ENCODE measurements at places on chromosomes 5 and 9. TPM values are rescaled to one million over a fixed set of nuclear protein-coding genes. Genes with fewer than 3 reads are reported as not detected.

Gene C9orf72
- total RNA-seq, result 26.5 TPM

Gene CDH18
- not detected for total RNA-seq

DNA sequence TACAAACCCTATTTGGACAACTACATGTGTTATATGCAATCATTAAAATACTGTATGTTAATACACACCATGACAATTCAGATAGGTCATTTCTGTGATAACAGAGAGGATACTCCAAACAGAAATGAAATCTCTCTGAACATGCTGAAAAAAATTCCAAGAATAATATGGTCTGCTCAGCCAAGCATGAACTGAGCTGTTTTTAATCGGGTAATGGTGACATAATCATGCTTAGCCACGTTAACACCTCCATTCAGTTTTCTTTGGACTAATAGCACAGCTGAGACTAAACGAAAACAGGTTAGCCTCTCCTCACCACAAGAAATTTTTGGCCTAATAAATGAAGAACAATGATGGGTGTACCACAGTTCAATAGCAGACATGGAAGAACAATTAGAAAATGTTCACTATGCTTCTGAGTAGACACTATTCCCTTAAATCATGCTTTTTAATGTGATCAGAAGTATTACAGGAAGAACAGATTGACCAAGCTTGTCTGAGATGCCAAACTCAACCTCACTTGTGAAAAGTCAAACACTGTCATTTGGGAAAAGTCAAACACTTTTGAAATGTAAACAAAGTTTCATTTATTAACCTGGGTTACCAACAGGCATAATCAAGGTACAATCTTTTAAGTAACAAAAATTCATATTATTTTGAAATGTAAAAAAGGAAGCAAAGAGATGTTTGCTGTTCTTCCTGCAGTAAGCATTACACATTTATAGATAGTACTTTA lies 19.4 kb downstream of the RAB14 start:
- DNase-seq, result no peak

Gene NR3C1
- total RNA-seq, result 68.0 TPM

Gene FAM221B
- not detected for total RNA-seq

Gene GARNL3
- total RNA-seq, result 2.8 TPM

DNA sequence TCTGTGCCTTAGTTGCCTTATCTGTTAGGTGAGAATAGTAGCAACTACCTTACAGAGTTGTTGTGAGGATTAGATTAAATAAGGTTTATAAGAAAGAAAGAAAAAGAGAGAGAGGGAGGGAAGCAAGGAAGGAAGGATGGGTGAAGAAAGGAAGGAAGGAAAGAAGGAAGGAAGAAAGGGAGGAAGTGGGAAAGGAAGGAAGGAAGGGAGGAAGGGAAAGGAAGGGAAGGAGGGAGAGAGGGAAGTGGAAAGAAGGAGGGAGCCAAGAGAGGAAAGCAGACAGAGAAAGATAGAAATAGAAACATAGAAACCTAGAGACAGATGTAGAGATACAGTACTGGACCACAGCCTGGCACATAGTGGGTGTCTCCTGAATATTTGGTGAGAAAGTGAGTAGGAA lies 207.1 kb upstream of the TRIM32 start:
- DNase-seq, result no peak

Gene DAB2
- not detected for total RNA-seq

Gene SGCD
- 0.32 TPM for total RNA-seq

DNA sequence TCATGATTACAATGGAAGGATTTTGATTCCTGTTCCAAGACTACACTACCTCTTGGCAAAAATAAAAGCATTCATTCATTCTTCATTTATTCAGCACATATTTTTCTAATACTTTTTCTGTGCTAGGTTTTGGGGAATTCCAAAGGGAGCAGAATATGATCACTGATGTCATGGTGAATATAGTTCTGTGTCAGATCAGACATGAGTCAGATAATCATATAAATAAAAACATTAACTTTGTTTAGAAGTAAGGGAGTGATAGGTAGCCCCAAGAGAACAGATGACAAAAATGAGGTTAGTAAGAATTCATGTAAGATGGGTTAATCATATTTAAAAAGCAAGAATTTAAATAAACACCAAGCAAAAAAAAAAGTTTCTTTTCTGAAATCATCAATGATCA lies 94.1 kb upstream of the RANBP6 start:
- no peak for DNase-seq

Gene ZBTB43
- total RNA-seq, result 17.8 TPM

Gene CCDC152
- total RNA-seq, result 1.7 TPM

- DNase-seq, result no peak
These were observed 105.5 kb upstream of the PAPPA start for GRCh38 chr9:116048081-116048480.

GRCh38 chr9:22919423-22919822 lies 472.8 kb downstream of the DMRTA1 start:
- DNase-seq, result no peak

- no peak for DNase-seq
These were observed 240.3 kb downstream of the TLE4 start for GRCh38 chr9:79812099-79812498.

GRCh38 chr9:124283228-124283814 lies 25.6 kb downstream of the NEK6 start:
- DNase-seq, result no peak

DNA sequence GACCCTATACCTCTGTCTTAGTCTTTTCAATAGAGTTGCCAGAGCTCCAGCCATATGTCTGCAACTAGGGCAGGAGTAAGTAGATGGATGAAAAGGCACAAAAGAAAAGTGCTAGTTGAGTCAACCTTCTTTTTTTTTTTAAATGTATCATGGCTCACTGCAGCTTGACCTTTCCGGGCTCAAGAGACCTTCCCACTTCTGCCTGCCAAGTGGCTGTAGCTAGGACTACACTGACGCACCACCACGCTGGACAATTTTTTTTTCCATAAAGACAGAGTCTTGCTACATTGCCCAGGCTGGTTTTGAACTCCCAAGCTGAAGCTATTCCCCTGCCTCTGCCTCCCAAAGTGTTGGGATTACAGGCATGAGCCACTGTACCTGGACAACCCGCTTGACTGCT lies 27.3 kb downstream of the FOXE1 start:
- no peak for DNase-seq

GRCh38 chr5:34045996-34046395 lies 3.0 kb upstream of the C1QTNF3 start:
- DNase-seq, result no peak

GRCh38 chr9:137486141-137486490 lies 27.0 kb upstream of the NSMF start:
- DNase-seq, result no peak

GRCh38 chr5:66655395-66656324 lies 59.5 kb downstream of the MAST4 start:
- no peak for DNase-seq

DNA sequence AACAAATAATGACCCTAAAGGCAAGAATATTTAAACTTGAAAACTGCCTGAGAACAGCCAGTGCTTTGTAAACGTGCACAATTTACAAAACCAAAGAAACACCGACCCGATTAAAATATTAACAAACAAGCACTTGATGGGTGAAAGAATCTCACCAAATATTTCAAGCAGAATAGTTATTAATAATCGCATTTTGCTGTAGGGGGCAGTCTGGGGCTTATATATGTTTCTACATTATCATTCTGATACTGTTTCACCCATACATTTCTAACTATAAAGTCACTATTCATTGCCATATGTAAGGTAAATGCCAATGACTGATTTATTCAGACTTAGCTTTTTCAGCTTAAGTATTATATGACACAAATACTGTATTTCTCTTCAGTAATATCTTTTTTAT lies 37.7 kb downstream of the UBAP2 start:
- peak; percentile 16 for DNase-seq

GRCh38 chr5:176959051-176959450 lies 47.5 kb downstream of the UIMC1 start:
- peak; percentile 39 for DNase-seq

- DNase-seq, result no peak
These were observed 61.3 kb downstream of the RASGRF2 start for GRCh38 chr5:81021486-81021885.

DNA sequence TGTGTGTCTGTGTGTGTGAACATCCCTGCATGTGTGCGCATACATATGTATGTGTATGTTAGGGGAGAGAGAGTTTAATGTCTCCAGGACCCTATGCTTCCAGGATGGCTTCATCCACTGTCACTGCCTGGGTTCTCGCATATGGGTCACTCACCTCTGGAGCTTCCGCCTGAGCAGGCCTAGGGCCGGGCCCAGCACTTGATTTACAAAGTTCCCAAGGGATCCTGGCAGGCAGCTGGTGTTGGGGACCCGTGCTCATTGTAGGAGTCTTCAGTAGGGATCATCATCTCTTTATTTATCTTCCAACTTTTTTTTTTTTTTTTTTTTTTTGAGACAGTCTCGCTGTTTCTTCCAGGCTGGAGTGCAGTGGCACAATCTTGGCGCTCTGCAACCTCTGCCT lies 13.0 kb downstream of the TBC1D13 start:
- DNase-seq, result no peak

DNA sequence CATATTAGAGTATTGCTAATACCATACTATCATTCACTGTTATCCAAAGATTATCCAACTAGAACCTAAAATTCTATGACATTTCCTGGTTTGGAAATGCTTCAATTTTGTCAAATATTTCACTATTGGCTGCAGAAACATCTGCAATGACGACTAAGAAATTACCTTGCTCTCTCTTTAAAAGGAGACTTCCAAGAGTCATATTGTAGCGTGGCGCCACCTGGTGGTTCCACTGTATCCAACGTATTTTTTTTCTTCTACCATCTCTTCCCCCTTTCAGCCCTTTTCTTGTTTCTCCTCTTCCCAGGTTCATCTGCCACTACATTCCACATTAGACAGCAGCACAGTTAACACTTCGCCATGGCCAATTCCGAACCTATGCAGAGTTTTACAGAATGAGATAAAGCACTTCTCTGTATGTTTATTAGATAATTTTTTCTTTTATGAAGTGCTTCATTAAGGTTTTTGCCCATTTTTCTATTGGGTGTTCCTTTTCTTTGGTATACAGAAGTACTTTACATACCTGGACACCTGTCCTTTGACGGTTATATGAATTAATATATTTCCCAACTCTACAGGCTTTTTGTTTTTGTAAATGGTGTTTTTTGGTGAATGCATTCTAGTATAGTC lies 153.5 kb downstream of the CDC42SE2 start:
- DNase-seq, result peak; percentile 61

DNA sequence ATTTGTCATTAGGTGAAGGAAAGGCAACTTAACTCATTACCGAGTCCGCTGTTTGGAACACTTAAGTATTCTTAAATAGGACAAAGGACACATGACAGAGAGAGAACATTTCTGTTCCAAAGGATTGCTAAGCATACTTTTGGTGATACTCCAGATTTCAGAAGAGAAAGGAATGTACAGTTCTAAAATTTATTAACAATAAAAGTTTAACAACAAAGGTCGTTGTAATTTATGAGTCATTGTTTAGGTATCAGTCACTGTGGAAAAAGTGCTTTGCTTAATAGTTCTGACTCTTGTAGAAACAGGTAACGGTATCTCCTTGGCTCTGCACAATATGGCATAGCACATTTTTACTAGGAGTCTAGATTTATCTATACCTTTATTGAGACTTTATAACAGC lies 36.3 kb upstream of the PAM start:
- DNase-seq, result no peak

Gene AFAP1L1
- 0.49 TPM for total RNA-seq

- no peak for DNase-seq
These were observed 51.0 kb downstream of the MTAP start for GRCh38 chr9:21853414-21853813.

GRCh38 chr5:156383510-156384265 lies 56.7 kb downstream of the SGCD start:
- DNase-seq, result no peak

DNA sequence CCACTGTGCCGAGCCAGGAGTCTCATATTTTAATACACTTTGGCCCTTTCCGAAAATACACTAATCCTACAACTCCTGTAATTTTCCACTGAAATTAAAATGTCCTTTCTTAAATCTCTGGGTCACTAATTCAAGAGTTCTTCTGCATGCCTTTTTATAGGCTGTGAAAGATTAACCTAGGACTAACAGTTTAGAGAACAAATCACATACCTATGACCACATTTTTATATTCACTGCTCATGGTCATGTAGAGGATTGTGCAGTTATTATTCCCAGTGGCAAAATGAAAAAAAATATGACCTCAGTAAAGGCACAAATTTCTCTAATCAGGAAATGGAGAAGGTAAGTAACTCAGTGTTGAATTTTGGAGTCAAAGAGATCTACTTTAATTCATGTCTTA lies 33.4 kb downstream of the SLCO4C1 start:
- DNase-seq, result no peak

- no peak for DNase-seq
These were observed 1099.9 kb upstream of the DMAC1 start for GRCh38 chr9:8899511-8899910.

Gene CBY3
- 0.84 TPM for total RNA-seq

Gene LCN15
- total RNA-seq, result not detected

GRCh38 chr9:127269449-127269848 lies 4.9 kb downstream of the GARNL3 start:
- no peak for DNase-seq

DNA sequence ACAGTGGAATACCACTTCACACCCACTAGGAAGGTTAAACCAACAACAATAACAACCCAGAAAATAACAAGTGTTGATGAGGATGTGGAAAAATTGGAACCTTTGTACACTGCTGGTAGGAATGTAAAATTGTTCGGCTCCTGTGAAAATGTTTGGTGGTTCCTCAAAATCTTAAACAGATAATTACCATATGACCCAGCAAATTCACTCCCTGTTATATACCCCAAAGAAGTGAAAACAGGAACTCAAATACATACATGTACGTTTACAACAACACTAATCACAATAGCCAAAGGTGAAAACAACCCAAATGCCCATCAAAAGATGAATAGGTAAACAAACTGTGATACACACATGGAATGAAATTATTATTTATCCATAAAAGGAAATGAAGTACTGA lies 178.5 kb upstream of the PHYKPL start:
- no peak for DNase-seq

Gene C1QTNF3
- 8.8 TPM for total RNA-seq

Gene FRMD3
- 0.84 TPM for total RNA-seq

GRCh38 chr5:69493396-69494133 lies 975 bp downstream of the OCLN start:
- no peak for DNase-seq

DNA sequence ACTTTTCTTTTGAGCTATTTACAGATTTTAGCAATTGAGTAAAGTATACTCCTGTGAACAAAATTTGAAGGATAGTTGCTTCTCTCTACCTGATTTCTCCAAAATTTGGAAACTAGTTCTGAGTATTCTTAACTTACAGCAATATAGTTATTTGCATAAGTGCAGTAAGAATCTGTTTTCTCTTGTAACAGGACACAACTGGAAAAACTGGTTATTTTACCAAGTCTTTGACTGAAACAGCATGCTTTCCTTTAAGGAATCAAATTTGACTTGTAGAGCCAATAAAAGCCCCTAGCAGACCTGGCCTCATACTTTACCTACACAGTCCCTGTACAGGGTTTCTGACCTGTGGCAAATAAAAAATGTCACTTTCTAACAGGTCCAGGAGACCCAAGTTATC lies 301.9 kb upstream of the POU5F2 start:
- no peak for DNase-seq

DNA sequence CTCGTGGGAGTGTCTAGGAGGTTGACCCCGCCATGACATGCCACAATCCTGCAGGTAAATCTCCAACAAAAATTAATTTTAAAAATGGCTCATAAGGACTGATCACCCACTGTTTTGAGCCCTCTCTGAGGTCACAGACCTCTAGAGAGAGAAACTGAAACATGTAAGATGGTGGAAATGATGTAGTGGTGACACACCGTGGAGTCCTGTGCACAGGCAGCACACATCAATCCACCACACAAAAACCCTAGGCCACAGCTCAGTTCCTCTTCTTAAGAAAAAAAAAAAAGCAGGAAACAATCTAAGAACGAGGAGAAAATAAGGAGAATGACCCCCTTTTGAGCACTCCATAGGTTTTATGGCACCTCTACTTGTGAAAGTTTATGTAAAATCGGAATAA lies 93.8 kb upstream of the FAM120A start:
- DNase-seq, result no peak

Gene NTRK2
- total RNA-seq, result 1.7 TPM

Data from naive thymus-derived CD4-positive, alpha-beta T cell (primary cell).